ENCODE measurements at places on chromosomes 4 and X. TPM values are rescaled to one million over a fixed set of nuclear protein-coding genes. Genes with fewer than 3 reads are reported as not detected.

CDKL2 gene
- total RNA-seq: 2.9 TPM

- DNase-seq: no peak
These were observed 35.7 kb downstream of the MECP2 start for GRCh38 chrX:154061801-154062200.

- DNase-seq: peak; percentile 67
These were observed 29.9 kb upstream of the SOD3 start for GRCh38 chr4:24765376-24765988.

DNA sequence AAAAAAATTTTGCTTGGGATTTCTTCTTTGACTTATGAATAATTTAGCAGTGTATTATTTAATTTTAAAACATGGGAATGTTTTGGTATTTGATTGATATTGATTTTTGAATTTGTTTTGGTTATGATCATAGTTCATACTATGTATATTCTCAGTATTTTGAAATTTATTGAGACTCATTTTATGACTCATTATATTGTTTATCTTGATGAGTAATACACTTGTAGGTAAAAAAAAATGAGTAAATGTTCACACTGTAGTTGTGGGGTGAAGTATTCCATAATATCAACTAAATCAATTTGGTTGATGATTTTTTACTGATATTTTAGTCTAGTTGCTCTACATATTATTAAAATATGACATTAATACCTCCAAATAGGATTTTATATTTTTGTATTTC, 1142.2 kb downstream of the ADGRL3 start:
- DNase-seq: no peak

UBQLN2 gene
- total RNA-seq: 14.8 TPM
